Activated CD8-positive, alpha-beta memory T cell treated with anti-CD3 and anti-CD28 coated beads, Interleukin-2, amount 10 ng/mL, durations not matched to agents 7 days and 5 days (primary cell): ENCODE measurements at places on chromosomes 7 and 10. TPM values are rescaled to one million over a fixed set of nuclear protein-coding genes. Genes with fewer than 3 reads are reported as not detected.

DNA sequence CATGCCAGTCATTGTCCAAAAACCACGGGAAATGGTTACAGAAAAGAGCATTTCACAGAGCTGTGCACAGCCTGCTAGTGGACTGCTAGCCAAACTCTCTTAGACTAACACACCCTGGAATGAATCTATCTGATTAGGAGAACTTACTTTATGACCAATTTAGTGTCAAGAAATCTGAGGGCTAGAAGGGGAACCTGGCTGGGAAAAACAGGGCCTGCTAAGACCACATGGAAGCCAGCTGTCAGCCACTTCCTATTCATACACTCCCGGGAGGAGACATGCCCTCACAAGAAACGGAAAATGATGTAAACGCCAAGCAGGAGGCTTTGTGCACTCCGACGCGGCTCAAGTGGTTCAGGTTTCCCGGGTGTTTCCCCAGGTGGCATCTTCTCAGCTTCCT, 54.8 kb downstream of the MPP7 start:
- no peaks in the 10 kb centered on the region for H3K36me3 ChIP-seq
- DNase-seq = no peak
- H3K27me3 ChIP-seq = no peaks in the 10 kb centered on the region
- no peak overlapping the region for H3K27ac ChIP-seq
- peaks cover 5% of the 10 kb centered on the region for H3K4me1 ChIP-seq
- no peak overlapping the region for H3K4me3 ChIP-seq

DNA sequence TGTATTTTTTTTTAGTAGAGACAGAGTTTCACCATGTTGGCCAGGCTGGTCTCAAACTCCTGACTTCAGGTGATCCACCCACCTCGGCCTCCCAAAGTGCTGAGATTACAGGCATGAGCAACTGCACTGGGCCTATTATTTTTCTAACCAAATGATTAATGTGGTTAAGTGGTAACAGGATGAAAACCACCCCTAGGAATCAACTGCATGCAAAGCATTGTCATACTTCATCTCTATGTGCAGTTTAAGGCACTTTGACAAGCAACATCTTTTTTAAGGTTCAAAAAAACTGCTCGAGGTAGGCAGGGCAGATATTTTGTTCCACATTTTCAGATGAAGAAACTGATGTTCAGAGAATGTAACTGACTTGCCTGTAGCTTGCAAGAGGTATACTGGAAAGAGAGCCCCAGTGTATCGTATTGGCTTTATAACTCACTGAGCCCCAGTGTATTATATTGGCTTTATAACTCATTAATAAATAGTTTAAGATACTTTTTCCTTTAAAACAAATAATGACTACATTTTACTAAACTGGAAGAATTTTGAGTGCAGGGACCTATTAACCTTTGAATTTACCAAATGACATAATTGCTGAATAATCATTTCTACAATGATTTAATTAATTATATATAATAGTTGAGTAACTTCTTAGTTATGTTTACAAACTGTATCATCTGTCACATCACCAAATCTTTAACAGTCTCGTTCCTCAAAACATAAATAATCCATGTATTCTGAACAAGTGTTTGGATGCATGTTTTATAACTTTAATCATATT, 38.1 kb downstream of the RTKN2 start:
- peaks cover 6% of the 10 kb centered on the region for H3K36me3 ChIP-seq
- no peak overlapping the region for H3K4me3 ChIP-seq
- H3K4me1 ChIP-seq = peaks cover 2% of the 10 kb centered on the region
- no peak for DNase-seq

DNA sequence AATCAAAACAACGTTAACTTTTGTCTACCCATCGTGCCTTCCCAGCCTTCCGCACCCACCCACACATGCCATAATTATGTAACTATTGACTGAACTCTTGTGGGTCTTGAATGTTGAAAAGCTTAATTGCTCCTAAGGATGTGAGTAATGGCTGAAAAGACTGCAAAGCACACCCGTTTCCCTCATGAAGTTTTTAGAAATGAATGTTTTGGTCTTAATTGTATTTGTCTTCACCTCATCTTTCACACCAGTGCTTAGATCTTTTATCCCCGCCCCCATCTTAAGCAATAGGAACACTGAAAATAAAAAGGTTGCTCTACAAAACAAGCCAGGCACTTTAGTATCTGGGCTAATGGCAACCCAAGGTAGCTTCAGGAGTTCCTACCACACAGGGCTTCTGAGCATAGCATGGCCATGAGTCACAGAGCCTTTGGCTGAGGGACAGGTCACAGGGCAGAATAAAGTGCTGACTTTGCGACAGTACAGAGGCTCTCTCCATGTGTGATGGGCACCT, 690.5 kb downstream of the PARD3 start:
- peaks cover 17% of the 10 kb centered on the region for H3K4me1 ChIP-seq
- DNase-seq = no peak
- H3K4me3 ChIP-seq = no peak overlapping the region
- H3K36me3 ChIP-seq = no peaks in the 10 kb centered on the region
- H3K27me3 ChIP-seq = no peaks in the 10 kb centered on the region

DNA sequence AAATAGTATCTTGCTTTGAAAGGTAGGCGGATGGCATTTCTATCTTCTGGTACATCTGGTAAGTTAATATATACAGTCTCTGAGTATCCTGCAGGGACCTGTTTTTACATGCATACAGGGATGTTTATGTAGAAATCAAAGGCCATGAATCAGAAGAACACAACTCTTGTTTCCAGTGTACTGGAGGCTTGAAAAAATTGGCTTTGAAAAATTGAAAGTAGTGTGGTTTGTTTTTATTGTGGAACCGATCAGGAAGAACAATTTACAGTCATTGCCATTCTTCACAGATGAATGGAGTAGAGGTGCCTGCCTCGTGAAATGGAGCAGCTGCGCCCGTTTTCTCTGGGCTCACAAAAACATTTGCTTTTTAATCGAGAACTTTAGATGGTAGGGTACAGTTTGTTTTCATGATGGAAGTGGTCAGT, 54.0 kb upstream of the RPA3 start:
- peak overlapping the region; percentile 34 for H3K4me3 ChIP-seq
- DNase-seq = no peak
- H3K27me3 ChIP-seq = no peaks in the 10 kb centered on the region
- peak overlapping the region; percentile 57 for H3K27ac ChIP-seq

DNA sequence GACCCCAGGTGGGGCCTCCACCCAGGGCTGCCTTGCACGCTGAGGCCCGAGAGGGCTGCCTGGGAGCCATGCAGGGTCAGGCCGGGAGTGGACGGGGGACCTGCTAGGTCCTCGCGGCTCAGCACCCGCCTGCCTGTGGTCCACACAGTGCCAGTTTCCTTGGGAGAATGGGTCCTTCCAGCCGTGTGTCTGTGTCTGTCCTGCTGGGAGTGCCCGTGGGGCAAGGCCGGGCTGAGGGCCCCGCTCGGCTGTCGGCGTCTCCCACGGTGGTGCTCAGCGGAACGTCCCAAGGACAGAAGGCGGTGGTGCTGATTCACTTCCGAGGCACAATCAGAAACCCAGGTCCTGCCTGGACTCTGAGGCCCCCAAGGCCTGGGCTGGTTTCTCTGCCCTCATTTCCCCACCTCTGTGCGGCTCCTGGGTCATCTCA, 23.2 kb upstream of the GTPBP4 start:
- no peaks in the 10 kb centered on the region for H3K36me3 ChIP-seq
- DNase-seq = no peak
- peaks cover 21% of the 10 kb centered on the region for H3K27me3 ChIP-seq

DNA sequence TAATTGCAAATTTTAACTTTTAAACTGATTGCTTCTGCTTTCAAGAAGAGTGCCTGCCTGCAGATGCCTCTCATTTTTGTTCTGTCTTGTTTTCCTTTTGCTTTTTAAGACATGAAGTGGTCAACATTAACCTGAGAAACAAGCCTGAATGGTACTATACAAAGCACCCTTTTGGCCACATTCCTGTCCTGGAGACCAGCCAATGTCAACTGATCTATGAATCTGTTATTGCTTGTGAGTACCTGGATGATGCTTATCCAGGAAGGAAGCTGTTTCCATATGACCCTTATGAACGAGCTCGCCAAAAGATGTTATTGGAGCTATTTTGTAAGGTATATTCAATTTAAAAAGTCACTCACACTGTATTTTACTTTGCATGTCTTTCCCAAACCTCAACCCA, 8.8 kb downstream of the GSTO2 start:
- H3K27ac ChIP-seq = no peak overlapping the region
- no peaks in the 10 kb centered on the region for H3K36me3 ChIP-seq
- H3K4me3 ChIP-seq = no peak overlapping the region
- no peak for DNase-seq
- H3K4me1 ChIP-seq = peaks cover 7% of the 10 kb centered on the region

- no peak for DNase-seq
- no peaks in the 10 kb centered on the region for H3K4me1 ChIP-seq
- H3K36me3 ChIP-seq = no peaks in the 10 kb centered on the region
- no peak overlapping the region for H3K27ac ChIP-seq
Observed at GRCh38 chr10:71308244-71308643, 10.8 kb upstream of the SLC29A3 start.

DNA sequence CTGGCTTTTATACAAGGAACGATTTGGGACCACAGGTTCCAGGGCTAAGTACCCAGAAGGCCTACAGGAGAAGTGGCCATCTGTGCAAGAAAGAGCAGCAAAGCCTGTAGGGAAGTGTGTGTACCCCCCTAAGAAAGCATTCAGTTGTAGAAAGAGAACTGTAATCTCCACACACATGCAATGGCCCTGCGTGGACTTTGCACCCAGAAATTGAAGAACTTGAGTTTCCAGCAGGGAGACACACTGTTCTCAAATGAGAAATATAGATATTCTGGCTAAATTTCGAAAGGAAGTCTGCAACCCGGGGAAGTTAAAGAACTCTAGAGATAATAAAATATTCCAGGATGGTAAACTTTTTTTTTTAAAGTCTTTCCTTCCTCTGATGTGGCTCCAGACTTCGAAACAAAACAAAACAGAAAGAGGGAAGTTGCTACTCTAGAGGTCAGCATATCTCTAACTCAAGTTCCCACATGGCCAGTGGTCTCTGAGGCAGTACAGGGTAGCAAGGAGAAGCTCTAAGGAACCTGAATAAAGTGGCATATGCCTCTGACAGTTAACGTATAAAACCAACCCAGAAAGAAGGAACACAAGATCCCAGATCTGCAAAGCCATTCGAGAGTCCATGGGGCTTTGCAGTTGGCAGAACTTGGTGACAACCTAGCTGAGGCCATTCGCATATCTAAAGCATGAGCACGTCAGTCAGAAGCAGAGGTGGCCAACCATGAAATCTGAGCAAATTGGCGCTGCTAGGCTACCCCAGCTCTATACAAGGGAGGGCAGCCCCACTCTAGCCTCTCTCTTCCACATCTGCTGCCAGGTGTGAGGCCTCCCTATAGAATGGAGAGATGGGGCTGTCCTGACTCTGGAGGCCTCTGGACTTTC, 56.6 kb downstream of the ELMO1 start:
- peaks cover 6% of the 10 kb centered on the region for H3K4me1 ChIP-seq
- H3K27me3 ChIP-seq = no peaks in the 10 kb centered on the region
- H3K27ac ChIP-seq = no peak overlapping the region
- DNase-seq = no peak

DNA sequence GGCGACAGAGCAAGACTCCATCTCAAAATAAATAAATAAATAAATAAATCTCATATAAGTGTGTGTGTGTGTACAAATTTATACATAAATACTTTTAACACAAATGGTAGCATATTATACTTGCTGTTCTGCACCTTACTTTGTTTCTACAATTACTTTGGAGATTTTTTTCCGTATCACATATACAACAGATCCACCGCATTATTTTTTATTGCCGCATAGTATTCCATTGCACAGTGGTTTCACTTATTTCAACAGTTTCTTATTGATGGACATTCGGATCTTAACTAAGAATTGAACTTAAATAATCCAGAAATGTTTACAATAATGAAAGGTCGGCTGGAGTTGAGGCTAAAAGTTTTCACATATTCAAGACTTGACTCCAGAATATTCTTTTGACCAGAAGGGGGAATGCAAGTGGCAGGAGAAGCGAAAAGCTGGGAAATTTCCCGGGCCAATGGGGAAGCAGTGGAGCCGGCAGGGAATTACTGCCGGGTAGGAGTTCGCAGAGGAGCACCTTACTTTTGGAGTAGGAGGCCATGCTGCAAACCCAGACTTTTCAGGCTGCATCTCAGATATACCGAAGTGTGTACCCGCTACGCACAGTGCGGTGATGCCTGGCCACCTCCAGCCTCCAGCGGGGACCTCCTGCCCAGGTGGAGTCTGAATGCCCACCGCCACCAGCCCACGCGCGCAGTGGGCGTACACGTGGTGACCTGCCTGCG, 415 bp upstream of the CNNM1 start:
- peaks cover 4% of the 10 kb centered on the region for H3K36me3 ChIP-seq
- no peak overlapping the region for H3K27ac ChIP-seq
- peaks cover 52% of the 10 kb centered on the region for H3K27me3 ChIP-seq
- H3K4me1 ChIP-seq = peaks cover 6% of the 10 kb centered on the region
- H3K4me3 ChIP-seq = no peak overlapping the region

DNA sequence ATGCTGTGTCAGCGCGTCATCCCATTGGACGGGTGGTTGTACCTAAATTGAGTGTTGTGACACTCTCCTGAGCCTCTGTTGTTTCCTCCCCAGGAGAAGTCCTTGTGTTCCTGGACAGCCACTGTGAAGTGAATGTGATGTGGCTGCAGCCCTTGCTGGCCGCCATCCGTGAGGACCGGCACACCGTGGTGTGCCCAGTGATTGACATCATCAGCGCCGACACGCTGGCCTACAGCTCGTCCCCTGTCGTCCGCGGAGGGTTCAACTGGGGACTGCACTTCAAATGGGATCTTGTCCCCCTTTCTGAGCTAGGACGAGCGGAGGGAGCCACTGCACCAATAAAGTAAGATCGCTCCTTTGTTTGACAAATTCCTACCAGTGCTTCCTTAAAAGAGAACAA, 82.5 kb downstream of the GALNT11 start:
- H3K27me3 ChIP-seq = no peaks in the 10 kb centered on the region
- no peaks in the 10 kb centered on the region for H3K4me1 ChIP-seq
- H3K4me3 ChIP-seq = no peak overlapping the region

DNA sequence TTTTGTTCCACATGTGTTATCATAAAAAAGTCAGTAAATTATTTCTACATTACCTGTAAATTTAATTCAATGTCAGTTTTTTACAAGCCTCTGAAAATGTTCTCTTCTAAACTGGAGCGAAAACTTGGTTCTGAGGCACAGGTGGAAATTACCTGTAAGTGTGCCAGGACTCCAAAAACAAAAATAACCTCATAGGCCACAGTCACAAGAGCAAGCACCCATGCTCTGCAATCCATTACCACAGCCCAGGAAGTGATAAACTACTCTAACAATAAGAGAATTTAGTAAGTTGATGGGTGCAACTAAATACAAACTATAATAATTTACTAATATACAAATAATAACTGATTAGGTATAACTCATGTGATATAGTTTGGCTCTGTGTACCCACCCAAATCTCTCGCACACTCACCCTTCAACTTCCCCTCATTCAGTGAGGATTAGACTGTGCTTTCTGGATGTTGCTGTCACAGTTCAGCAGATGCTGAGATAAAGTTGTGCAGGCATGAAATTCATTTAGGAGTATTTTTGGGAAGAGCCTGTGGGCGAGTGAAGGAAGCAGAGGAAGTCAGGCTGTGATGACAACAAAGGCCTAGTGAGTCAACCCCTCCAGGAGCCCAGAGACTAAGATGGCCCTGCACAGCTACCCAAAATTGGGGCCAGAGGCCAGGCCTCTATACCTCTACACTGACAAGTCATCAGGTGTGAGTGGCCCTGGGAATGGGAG, 16.3 kb upstream of the GIMAP6 start:
- H3K4me1 ChIP-seq = peaks cover 22% of the 10 kb centered on the region
- H3K27ac ChIP-seq = no peak overlapping the region
- no peak overlapping the region for H3K4me3 ChIP-seq

Gene ASB15
- not detected for total RNA-seq

Gene TRIM50
- total RNA-seq = not detected

Gene TAS2R41
- total RNA-seq = not detected
